ENCODE measurements at places on chromosomes 1 and 21. TPM values are rescaled to one million over a fixed set of nuclear protein-coding genes. Genes with fewer than 3 reads are reported as not detected.
A peak's percentile ranks its signal among the peaks of the same experiment; 100 is the strongest.

DNA sequence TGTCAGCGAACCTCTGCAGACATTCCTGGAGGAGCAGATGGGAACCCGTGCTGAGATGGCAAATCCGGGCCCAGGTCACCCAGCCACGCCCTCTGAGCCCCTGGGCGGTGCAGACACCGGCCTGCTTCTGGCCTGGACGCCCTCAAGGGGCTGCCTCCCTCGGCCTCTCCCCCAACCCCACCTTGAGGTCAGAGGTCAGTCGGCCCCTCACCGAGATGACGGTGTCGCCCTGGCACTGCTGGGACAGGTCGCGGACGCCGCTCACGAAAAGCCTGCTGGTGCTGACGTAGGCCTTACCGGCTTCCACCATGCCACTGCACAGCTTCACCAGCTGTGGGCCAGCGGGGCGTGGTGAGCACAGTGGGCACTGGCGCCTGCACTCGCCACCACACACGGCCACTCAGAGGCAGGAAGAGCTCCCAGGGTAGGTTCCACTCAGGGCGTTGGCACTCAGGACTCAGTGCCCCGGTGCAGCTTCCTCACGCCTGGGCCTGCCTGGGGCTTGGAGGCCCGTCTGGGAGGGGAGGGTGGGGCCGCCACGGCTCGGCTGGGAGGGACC lies 4.7 kb downstream of the ACAP3 start:
- DNase-seq: no peak

Gene KIF17
- total RNA-seq: 1.9 TPM

- no peak for DNase-seq
These were observed 53.8 kb downstream of the RWDD3 start for GRCh38 chr1:95287825-95288224.

DNA sequence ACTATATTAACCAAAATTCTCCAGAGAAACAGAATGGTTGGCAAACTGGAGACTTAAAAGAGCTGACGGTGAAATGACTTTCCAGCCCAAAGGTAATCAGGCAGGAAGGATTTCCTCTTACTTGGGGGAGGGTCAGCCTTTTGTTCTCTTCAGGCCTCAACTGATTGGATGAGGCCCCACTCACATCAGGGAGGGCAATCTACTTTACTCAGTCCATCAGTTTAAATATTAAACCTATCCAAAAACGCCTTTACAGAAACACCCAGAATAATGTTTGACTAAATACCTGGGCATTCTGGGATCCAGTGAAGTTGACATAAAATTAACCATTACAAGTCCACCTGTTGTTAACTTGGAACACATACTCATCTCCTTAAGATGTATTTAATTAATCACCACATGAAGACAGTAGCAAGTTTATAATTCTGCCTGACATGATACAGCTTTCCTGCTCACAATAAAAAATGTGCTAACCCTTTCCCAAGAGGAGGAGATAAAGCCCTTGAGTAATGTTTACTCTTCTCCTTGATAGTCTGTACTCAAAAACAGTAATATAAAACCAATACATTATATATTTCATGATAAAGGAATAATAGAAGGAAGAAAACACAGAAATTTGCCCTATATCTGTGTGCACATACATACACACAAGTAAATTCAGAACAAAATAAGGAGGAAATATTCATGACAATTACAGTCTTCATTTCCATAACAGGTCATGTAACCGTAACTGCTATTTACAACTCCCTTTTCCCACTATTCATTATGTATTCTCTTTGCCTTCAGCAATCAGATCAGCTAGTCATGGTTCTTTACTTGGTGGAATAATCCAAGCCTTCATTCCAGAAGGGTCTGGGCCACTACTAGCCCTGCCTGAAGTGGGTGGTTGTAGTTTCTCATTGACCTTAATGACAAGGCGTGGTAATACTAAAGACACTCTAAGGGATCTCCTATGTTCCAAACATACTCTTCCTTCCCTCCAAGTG lies 107.5 kb upstream of the RUNX1 start:
- DNase-seq: no peak

DNA sequence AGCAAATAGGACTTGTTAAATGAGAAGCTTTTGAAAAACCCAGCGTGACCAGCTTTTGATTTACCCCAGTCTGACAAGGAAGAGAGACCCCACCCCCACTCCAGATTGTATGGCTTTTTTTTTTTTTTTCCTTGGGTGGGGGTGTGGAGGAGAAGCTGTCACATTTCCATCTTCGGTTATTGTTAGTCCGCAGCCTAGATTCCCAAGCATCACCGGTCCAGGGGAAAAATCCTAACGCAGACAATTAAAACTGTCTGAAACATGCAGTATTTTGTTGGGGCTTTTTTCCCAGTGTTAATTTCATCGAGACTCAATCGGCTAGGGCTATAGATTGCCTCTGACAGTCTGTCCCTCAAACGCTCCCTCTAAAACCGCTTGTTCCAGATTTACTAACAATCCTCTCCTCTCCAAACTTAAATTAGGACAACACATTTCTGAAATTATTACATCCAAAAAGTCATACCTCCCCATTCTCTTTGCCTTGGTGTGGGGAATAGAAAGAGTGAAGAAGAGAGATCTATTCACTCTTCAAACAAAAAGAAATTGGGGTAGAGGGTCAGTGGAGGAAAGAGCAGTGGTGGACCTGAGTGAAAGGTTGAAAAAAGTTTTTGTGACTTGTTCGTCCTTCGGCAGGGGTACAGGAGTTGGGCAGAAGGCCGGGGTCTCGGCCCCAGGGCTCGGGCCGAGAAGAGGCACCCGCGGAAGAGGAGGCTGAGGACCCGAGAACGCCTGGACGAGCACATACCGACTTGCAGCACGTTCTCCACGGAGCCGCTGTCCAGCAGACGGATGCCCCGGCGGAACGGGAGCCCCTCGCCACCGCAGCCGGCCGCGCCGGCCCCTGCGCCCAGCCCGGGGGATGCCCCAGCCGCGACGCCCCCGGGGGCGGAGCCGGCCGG lies 1.1 kb downstream of the ZSWIM5 start:
- DNase-seq: peak; percentile 42

Gene DNAI4
- total RNA-seq: 9.6 TPM

- peak; percentile 91 for DNase-seq
These were observed 128.5 kb upstream of the ERRFI1 start for GRCh38 chr1:8154621-8155052.

DNA sequence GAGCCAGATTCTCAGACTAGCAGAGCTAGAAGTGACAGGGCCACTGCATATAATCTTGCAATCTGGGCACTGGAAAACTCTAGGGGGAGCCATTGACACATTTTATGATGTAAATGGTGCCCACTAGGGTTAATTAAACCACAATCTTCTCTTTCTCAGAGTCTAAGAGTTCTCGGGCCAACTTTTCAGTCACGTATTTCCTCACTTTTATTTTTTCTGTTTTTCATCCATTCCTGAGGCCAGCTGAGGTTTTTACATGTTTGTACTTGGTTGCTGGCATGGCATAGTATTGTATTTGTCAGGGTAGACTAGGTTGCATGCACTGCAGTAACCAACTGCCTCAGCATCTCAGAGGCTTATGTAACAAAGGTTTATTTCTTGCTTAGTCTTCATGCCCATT lies 138.2 kb downstream of the ZNF326 start:
- DNase-seq: peak; percentile 77

- peak; percentile 87 for DNase-seq
These were observed 89.2 kb downstream of the SLC35F3 start for GRCh38 chr1:233993651-233994050.

DNA sequence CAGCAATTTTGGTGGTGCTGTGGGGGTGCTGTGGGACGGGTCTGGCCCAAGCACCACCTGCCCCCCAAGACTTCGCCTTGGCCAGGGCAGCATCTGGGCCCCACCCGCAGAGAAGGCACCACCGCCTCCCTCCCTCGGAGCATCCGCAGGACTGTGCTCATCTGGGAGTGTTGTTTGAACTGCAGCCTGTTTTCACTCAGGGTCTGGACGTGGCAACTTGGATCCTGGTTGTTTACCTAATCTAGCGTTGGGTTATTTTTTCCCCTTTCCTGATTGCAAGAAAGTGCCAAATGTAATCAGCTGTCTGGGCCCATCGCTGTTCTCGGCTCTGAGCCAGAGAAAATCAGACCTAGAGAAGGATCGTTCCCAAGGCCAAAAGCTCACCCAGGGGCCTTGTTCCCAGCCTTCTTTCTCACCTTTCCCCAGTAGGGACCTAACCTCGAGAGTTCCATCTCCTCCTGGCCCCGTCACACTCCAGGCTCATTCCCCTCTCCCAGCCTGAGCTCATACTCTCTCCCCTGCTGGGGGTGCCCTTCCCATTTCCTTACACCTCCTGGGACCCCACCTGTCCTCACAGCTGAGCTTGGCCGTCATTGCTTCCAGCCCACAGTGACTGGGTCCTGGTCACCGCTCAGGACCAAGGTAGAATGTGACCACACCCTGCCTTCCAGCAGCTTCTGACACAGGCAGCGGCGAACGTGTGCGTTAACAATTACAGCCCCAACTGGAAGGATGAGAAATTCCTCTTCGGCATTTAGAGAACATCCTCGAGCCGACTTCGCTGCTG lies 72.0 kb upstream of the FAM20B start:
- DNase-seq: no peak

DNA sequence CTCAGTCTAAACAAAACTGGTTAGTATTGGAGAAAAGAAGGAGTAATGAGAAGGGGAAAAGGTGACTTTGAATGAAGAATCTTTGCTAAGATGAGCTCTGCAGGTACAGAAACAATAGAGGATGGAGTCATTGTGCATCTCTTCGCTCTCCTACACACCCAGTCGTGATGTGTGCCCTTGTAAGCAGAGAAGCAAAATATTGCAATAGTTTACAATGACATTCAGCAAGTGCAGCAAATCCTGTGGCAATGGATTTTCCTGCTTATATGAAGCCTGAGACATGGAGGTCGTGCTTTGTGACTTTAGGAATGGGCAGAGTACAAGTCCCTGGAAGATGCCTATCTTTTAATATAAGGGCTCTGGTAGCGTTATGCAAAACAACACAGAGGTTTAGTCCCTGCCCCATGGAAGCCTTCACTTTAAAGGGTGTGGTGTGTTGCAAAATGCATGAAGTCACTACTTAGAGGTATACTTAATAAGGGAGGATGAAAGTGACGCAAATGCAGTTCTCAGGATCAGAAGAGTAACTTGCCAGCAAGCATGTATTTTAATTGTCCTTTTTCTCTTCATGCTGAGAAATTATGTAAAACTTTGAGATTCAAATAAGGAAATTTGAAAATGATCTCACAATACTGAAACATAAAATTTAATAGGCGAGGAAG lies 88.0 kb upstream of the IVNS1ABP start:
- peak; percentile 43 for DNase-seq

DNA sequence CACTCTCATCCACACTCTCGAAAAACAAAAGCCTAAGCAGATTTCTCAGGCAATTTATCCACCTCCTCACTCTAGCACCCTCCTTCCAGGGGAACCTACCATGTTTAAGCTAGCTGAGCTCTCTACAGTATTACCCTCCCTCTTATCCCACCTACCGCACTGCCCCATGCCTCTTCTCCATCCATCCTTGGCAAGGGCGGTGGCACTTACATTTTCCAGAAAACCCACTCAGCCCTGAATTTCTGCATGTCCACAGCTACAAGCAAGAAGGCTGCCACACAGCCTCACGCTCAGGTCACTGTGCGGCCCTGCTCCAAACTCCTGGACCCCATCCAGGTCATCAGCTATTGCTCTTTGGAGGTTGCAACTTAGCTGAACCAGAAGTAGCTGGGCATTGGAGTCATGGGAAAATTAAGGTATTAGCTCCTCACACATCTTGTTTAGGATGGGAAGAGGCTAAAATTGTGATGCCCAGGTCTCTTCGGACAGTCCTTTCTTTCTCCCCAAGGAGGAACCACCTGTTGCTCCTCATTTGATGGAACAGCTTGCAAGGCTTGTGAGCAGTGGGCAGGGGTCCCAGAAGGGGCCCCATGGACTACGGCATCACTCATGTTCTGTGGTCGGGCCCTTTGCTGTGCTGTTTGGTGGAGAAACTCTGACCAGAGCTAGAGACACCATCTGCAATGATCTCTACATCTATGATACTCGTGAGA lies 1.1 kb downstream of the KLHDC9 start:
- no peak for DNase-seq

Gene NGF
- 1.1 TPM for total RNA-seq

- DNase-seq: no peak
These were observed 138.3 kb downstream of the PTGER3 start for GRCh38 chr1:70909262-70909822.

Gene GJA8
- not detected for total RNA-seq

Gene UBE2U
- total RNA-seq: not detected

DNA sequence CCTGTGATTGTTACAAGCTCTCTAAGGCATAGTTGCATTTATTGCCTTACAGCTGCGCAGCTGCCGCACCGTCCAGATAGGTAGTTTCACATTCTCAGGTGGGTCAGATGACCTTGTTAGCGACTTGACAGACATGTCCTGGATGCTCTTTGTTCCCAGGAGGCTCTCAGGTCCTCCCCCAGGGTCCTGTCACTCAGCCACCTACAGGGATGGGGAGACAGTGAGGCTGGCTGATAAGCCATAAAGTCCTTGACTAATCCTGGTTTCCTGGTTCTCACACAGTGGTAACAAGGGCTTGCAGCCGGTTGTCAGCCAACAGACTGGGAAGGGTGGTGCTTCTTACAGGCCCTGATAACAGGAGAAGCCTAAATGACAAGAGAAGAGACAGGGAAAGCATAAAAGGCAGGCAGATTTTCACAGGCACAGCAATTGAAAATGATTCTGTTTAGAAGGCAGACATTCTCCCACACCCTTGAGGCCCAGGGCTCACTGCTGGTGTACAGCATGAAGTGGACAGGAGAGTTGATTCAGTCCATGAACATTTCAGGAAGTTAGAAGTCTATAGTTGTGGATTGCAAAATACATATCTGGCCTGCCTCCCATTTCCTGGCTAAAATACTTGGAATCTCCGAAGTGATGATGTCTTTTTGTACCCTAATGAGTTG lies 2.9 kb downstream of the ARF1 start:
- peak; percentile 85 for DNase-seq

Gene MARK1
- 12.9 TPM for total RNA-seq

- no peak for DNase-seq
These were observed 64.2 kb upstream of the SH3GLB1 start for GRCh38 chr1:86640161-86640670.

Gene AQP10
- not detected for total RNA-seq

GRCh38 chr21:21085206-21085605 lies 87.0 kb downstream of the NCAM2 start:
- no peak for DNase-seq

Gene NPPB
- not detected for total RNA-seq

DNA sequence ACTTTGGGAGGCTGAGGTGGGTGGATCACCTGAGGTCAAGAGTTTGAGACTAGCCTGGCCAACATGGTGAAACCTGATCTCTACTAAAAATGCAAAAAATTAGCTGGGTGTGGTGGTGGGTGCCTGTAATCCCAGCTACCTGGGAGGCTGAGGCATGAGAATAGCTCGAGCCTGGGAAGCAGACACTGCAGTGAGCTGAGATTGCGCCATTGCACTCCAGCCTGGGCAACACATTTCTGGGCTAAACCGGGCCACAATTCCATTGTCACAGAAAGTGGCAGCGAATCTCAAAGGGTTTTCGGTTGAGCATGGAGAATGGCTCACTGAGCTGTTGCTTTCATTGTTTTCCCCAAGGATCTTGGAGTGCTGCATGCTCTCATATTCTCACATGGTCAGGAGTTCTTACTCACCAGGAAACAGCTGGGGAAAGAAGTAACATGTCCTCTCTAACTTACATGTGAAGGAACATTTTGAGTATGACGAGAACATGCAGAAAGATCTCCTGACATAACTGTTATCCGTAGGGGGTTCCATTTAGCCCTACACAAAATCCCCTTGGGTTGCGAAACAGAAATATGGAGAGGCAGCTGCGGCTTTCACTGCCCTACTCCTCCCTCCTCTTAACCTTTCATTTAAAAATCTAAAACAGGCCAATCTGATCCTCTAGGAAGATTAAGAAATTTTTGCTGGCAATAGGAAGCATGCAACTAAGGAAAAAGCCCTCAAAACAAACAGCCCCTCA lies 341.1 kb downstream of the PCP4 start:
- no peak for DNase-seq

Gene PRRX1
- total RNA-seq: not detected

Gene NEK2
- 33.4 TPM for total RNA-seq

Measured in MCF 10A (cell line).